Esophagus mucosa (tissue), 1 donor: ENCODE measurements at places on chromosomes 1 and 21. TPM values are rescaled to one million over a fixed set of nuclear protein-coding genes. Genes with fewer than 3 reads are reported as not detected.

CYP4Z1 gene
- 0.72 TPM for total RNA-seq

UTP11 gene
- total RNA-seq: 30.3 TPM

RGS4 gene
- 0.16 TPM for total RNA-seq

RNU1-3 gene
- 6,387 TPM for total RNA-seq

OR2W3 gene
- not detected for total RNA-seq

ROR1 gene
- 4.4 TPM for total RNA-seq
